ENCODE measurements at places on chromosomes 1 and 21.

- no peak overlapping the region for H3K4me3 ChIP-seq
- no peak for DNase-seq
- no peaks in the 10 kb centered on the region for H3K4me1 ChIP-seq
- no peak overlapping the region for H3K27ac ChIP-seq
Observed at GRCh38 chr1:50796272-50796671, 163.8 kb downstream of the FAF1 start.

- H3K27ac ChIP-seq, result peak overlapping the region; percentile 55
- peaks cover 25% of the 10 kb centered on the region for H3K4me1 ChIP-seq
- no peaks in the 10 kb centered on the region for H3K27me3 ChIP-seq
- no peaks in the 10 kb centered on the region for H3K36me3 ChIP-seq
- H3K4me3 ChIP-seq, result no peak overlapping the region
Observed at GRCh38 chr1:63691701-63692425, 82.0 kb upstream of the ROR1 start.

DNA sequence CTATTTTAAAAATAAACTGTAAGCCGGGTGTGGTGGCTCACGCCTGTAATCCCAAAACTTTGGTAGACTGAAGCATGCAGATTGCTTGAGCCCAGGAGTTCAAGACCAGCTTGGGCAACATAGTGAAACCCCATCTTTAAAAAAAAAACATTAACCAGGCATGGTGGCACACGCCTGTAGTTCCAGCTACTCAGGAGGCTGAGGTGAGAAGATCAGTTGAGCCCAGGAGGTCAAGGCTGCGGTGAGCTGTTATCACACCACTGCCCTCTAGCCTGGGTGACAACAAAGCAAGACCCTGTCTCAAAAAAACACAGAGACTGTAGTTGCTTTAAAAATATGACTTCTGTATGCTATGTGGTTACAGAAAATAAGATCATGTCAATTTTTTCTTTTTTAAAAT, 24.3 kb upstream of the LSS start:
- H3K27me3 ChIP-seq, result no peaks in the 10 kb centered on the region
- no peak overlapping the region for H3K4me3 ChIP-seq
- no peak for DNase-seq
- peaks cover 92% of the 10 kb centered on the region for H3K36me3 ChIP-seq
- H3K27ac ChIP-seq, result no peak overlapping the region

DNA sequence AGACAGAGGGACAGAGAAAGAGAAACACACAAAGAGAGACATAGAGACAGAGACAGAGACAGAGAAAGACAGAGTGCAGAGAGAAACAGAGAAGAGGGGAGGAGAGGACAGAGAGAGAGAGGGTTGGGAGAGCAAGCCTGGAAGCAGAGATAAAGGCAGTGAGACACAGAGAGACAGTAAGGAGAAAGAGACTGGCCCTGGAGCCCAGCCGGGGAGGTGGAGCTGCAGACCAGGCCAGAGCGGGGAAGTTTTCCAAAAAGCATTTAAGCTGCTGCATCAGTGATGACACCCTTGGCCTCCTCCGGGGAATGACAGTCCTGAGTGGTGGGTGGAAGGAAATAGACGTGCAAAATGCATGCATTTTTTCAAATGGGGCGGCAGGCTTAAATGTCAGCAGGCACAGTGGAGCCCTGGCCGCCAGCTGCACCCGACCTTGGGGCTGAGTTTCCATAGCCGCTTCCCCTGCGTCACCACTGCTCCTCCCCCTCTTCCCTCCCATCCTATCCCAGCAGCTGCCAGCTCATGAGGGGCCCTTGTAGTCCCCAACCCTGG, 95.4 kb upstream of the KLHDC7A start:
- H3K27ac ChIP-seq, result no peak overlapping the region
- H3K4me1 ChIP-seq, result no peaks in the 10 kb centered on the region
- no peak for DNase-seq
- H3K27me3 ChIP-seq, result no peaks in the 10 kb centered on the region

- H3K4me1 ChIP-seq, result no peaks in the 10 kb centered on the region
- DNase-seq, result peak; percentile 82
- no peak overlapping the region for H3K4me3 ChIP-seq
- H3K36me3 ChIP-seq, result no peaks in the 10 kb centered on the region
Observed at GRCh38 chr1:20719261-20719660, 1.5 kb upstream of the KIF17 start.

DNA sequence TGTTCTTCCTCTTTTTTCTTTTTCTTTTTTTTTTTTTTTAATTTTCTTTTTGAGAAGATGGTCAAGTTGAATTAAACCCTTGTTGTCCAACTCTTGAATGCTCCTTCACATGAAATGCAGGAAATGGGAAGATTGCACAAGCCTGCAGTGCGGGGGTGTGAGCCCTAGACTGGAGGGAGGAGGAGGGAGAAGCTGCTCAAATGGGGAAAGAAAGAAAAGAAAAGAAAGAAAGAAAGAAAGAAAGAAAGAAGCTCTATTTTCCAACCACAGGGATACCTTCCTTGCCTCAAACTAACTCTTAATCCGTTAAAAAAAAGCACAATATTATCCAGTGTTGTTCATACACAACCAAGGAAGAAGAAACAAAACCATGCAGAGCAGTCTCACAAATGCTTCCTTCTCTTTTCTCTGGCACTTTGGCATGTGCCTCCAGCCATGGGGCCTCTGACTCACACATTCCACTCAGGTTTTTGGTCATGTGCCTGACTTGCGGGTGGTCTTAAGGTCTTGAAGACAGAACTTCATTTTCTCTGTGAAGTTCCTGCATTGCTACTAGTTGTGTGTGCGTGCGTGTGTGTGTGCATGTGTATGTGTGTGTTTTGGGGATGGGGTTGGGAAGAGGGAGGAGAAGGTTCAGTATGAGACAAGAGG, 276.1 kb downstream of the RPS6KC1 start:
- peaks cover 15% of the 10 kb centered on the region for H3K4me1 ChIP-seq
- H3K36me3 ChIP-seq, result no peaks in the 10 kb centered on the region
- peak overlapping the region; percentile 7 for H3K4me3 ChIP-seq
- H3K27ac ChIP-seq, result peak overlapping the region; percentile 35
- DNase-seq, result peak; percentile 39

- no peak overlapping the region for H3K4me3 ChIP-seq
- H3K27ac ChIP-seq, result no peak overlapping the region
- no peaks in the 10 kb centered on the region for H3K4me1 ChIP-seq
- H3K27me3 ChIP-seq, result peaks cover 39% of the 10 kb centered on the region
Observed at GRCh38 chr1:22186311-22186710, 43.4 kb upstream of the WNT4 start.
